ENCODE measurements at places on chromosomes 3 and 15. TPM values are rescaled to one million over a fixed set of nuclear protein-coding genes. Genes with fewer than 3 reads are reported as not detected.

PLSCR2 gene
- total RNA-seq, result 0.35 TPM

CDHR4 gene
- total RNA-seq, result 0.09 TPM

DNA sequence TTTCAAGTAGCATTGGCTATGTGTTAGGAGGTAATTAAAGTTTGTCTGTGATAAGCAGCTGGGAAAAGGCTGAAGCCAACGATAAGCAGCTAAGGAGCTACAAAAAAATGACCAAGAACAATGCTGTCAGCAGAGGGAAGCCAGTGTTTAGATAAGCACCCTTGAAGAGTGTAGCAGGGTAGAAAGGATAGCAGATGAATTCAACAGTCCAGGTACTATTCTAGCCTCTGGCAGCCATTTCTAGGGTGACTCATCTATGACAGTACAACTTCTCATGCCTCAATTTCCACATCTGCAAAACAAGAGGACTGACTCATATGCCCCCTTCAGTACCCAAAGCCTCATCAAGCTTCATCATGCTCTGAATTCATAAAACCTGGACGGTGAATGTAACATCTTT, 617.6 kb upstream of the UBE2E2 start:
- DNase-seq, result no peak

DNA sequence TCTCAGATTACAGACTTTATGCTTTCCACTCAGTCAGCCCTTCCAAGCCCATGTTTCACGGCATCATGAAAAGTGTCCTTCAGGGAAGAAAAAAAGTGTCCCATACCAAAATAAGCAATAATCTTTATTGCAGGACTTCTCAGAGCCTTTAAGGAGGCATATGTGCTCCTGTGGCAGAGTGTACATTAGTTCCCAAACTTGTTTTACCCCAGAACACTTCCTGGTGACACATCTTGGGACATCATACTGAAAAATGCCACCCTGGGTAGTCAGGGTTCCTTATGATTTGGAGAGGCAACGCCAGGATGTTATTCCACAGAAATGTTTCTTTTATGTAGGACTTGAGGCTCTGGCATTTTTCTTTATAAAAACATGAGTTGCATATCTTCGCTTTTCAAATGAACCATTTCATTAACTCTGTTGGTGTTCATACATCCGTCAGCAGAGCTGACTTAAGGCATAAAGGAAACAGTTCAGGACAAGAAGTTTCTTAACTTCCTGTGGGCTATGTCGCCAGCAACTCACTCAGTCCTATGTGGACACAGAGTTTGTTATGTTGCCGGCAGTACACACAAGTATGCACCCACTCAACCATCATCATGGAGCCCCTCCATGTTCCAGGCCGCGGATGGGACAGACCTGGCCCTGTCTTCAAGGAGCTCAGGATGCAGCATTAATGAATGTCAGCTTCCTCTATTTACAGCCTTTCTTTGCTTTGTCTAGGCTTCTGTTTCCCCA, 63.8 kb downstream of the CASR start:
- no peak for DNase-seq

DNA sequence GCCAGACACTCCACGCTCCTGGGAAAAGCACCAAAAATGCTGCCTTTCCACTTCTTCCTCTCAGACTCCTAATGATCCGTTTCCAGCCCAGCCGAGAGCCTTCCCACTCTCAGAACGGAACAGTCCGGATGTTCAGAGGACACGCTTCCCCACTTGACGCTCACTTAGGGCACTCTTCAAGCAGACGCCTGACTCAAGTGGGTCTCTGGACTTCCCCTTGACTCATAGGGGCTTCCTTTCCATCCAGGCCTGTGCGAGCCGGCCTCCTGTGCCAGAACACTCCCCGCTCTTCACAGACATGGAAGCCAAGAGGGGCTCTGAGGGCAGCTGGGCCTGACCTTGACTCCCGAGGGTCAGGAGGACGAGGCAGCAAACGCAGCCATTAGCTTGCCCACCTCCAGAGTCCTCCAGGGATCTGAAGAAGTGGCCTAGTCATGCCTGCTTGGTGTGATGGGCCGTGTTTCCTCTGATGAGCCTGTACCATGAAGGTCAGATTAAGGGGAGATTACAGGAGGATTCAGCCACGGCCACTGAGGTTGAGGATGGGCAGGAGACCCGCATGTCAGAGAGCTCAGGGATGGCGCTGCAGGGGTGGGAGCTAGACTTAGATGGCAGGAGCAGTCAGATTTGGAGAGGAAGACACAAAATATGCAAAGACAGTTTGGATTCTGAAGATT, 114.7 kb upstream of the TLE3 start:
- no peak for DNase-seq

GRCh38 chr3:60703956-60704736, 547.1 kb downstream of the FHIT start:
- DNase-seq, result no peak

All from mucosa of gallbladder (tissue), 1 donor.